ENCODE measurements at places on chromosomes 11 and 22. TPM values are rescaled to one million over a fixed set of nuclear protein-coding genes. Genes with fewer than 3 reads are reported as not detected.

- no peak for DNase-seq
- no peaks in the 10 kb centered on the region for H3K36me3 ChIP-seq
- no peaks in the 10 kb centered on the region for H3K4me1 ChIP-seq
- H3K27me3 ChIP-seq = no peaks in the 10 kb centered on the region
These were observed 1.2 kb downstream of the MS4A4E start for GRCh38 chr11:60241786-60242185.

GRCh38 chr11:110349138-110349996 is 53.0 kb upstream of the RDX start:
- H3K4me3 ChIP-seq = no peak overlapping the region
- H3K27ac ChIP-seq = no peak overlapping the region
- H3K36me3 ChIP-seq = no peaks in the 10 kb centered on the region
- H3K27me3 ChIP-seq = no peaks in the 10 kb centered on the region

- no peak overlapping the region for H3K27ac ChIP-seq
- no peaks in the 10 kb centered on the region for H3K36me3 ChIP-seq
- no peak overlapping the region for H3K4me3 ChIP-seq
- DNase-seq = no peak
These were observed 20.2 kb downstream of the LIF start for GRCh38 chr22:30226192-30226832.

DNA sequence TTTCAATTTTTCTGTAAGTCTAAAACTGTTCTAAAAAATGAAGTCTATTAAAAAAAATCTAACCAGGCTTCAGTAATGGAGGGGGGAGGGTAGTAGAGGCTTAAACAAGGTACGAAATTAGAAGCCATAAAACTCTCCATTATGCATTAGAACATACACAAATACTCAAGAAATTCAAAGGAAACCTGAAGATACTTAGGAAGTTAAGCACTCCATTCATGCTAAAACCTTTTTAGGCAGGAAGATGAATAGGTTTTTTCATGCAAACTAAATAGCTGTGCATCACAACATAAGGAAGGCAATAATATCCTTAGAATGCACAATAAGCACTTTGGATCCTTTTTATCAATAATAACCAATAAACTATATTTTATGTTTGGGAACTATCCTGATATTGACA is 2.4 kb downstream of the RAB6A start:
- H3K36me3 ChIP-seq = no peaks in the 10 kb centered on the region
- no peaks in the 10 kb centered on the region for H3K27me3 ChIP-seq
- H3K4me3 ChIP-seq = peak overlapping the region; percentile 95
- peaks cover 12% of the 10 kb centered on the region for H3K4me1 ChIP-seq
- no peak overlapping the region for H3K27ac ChIP-seq

DNA sequence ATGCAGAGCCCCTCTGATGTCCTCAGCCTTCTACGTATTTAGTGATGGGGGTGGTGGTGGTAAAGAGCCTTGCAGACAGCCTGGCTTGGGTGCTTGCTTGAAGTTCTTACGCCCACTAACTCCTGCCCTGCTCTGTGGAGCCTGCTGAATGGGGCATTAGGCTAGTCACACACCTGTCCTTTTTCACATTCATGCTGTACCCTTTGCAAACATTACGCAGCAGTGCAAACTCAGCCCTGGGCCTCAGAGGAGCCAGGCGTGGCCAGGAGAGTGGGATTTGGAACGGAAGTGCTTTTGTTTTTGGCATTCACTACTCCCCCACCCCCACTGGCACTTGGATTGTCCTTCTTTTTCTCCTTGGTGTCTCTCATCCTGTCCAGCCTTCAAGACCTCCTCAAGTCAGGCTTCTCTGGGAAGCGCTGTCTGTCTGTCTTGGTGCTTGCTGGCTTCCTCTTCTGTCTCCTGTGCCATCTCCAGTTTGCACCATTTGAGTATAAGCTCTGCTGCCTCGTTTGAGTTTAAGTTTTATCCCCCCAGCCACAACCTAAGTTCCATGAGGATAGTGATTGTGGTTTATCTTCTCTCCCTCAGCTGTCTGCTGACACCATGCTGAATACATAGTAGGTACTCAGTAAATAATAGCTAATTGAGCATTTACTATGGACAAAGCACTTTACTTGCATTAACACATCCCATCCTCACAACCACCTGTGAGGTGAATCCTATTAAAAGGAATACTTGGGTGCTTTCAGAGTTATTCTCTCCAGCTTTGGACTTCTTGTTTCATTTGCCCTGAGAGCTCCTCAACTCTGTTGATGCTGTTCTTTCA is 26.7 kb downstream of the ZBTB16 start:
- no peaks in the 10 kb centered on the region for H3K36me3 ChIP-seq
- H3K27ac ChIP-seq = no peak overlapping the region
- DNase-seq = no peak

- no peaks in the 10 kb centered on the region for H3K36me3 ChIP-seq
- no peak overlapping the region for H3K27ac ChIP-seq
- H3K4me1 ChIP-seq = peaks cover 13% of the 10 kb centered on the region
- peak; percentile 55 for DNase-seq
- no peak overlapping the region for H3K4me3 ChIP-seq
These were observed 57.6 kb downstream of the NRXN2 start for GRCh38 chr11:64665411-64665821.

- no peaks in the 10 kb centered on the region for H3K4me1 ChIP-seq
- H3K27me3 ChIP-seq = no peaks in the 10 kb centered on the region
- DNase-seq = no peak
These were observed 378.4 kb upstream of the CHORDC1 start for GRCh38 chr11:90601261-90601660.

GRCh38 chr22:47382164-47382890 is 619.9 kb downstream of the TBC1D22A start:
- peak; percentile 54 for DNase-seq
- no peak overlapping the region for H3K4me3 ChIP-seq
- no peaks in the 10 kb centered on the region for H3K36me3 ChIP-seq
- H3K27ac ChIP-seq = no peak overlapping the region

DNA sequence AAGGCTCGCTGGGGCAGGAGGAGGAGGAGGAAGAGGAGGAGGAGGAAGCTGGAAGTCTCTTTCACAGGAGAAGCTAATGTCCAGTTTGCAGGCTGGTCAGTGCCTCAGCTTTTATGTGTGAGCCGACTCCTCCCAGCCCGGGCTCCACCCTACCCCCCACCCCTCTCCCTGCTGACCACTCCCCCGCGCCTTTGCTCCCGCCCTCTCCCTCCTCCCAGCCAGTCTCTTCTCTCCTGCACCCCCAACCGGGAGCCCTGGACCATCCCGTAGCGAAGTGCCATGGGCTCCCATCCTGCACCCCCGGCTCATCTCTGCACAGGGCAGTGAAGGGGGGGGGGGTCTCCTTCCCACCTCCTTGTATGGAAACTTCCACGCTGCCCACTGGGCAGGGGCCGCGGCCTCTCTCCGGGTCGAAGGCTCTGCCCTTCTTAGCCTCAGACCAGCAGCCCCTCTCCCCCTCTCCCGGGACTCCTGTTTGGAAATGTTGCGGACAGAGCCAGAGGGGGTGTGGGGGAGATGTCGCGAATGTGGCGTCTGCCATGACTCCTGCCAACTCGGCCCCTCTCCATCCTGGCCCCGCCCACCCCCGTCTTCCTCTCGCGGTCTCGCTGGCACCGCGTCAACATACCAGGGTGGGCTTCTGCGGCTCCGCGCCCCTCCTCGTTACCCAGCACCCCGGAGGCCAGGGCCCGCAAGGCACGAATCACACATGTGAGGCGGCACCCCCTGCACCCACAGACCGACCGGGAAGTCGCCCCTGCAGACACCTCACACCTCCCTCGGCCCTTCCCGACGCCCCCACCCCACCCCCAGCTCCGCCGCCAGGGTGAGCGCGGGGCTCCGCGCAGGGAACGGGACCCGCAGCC is 1.8 kb downstream of the IGF2 start:
- peaks cover 61% of the 10 kb centered on the region for H3K27me3 ChIP-seq
- no peak overlapping the region for H3K27ac ChIP-seq
- peak; percentile 99 for DNase-seq
- peak overlapping the region; percentile 33 for H3K4me3 ChIP-seq
- peaks cover 4% of the 10 kb centered on the region for H3K4me1 ChIP-seq

DNA sequence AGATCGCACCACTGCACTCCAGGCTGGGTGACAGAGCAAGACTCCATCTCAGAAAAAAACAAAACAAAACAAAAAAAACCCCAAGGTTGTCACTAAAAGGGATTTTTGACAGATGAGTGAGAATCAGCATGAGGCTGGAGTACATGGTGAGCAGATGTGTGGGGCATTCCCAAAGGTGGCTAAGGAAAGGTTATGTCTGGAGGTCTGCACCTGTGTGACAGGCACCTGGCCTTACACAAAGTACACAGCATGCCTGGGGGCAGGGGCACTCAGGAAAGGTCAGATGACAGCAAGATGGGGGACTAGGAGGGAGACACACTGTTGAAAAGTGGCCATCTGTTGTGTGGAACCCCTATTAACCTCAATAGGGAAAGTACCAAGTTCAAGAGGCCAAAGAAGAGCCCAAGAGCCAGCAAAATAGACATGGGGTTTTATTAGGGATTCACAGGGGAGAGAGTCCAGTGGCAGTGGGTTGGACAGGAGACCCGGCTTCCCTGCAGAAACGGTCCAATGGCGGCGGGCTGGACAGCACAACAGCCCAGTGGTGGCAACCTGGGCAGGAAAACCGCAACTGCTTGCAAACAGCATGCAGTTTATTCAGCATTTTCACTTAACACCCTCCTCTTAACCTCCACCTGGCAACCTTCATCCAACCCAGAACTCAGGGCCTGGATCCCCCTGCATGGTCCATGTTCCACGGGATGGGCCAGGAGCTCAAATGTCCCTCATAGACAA is 101.1 kb downstream of the MICAL2 start:
- no peak for DNase-seq
- no peaks in the 10 kb centered on the region for H3K27me3 ChIP-seq
- H3K4me1 ChIP-seq = peaks cover 51% of the 10 kb centered on the region
- peaks cover 93% of the 10 kb centered on the region for H3K36me3 ChIP-seq
- no peak overlapping the region for H3K4me3 ChIP-seq

DNA sequence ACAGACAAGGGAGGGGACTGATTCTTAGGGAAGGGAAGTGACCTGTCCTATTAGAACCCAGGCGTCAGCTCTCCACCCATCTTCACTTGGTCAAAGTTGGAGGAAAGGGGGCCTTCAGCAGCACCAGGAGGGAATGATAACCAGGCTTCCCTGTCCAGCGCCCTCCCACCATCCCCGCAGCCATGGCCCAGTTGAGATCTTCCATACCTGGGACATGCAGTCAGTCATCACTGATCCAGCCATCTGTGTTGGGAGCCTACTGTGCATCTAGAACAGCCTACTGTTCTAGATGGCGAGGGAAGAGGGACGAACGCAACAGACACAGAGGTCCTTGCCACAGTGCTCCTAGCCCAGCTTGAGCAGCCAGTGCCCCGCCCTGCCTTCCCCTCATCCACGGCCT is 40.6 kb downstream of the PDGFB start:
- no peaks in the 10 kb centered on the region for H3K27me3 ChIP-seq
- H3K27ac ChIP-seq = no peak overlapping the region
- H3K36me3 ChIP-seq = no peaks in the 10 kb centered on the region
- H3K4me3 ChIP-seq = no peak overlapping the region

GRCh38 chr11:2272228-2272945 is 2.0 kb upstream of the ASCL2 start:
- DNase-seq = peak; percentile 78
- no peak overlapping the region for H3K27ac ChIP-seq
- no peak overlapping the region for H3K4me3 ChIP-seq
- no peaks in the 10 kb centered on the region for H3K36me3 ChIP-seq
- peaks cover 46% of the 10 kb centered on the region for H3K27me3 ChIP-seq

DNA sequence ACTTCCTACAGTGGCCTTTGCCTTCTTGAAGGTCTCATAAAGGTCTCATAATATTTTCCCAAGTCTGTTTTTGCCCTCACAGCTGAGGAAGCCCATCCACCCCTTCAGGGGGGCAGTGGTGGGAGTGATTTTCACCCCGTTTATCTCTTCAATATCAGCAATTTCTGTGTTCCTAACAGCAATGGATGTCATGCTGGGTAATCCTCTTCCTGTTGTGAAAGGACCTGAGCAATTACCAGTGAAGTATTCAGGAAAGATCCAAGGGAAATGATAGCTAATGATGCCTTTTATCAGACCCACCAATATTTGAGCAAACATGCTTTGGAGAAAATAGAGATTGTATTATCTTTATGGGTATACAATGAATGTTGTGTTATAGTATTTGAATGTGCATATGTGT is 226.9 kb downstream of the INSC start:
- no peaks in the 10 kb centered on the region for H3K4me1 ChIP-seq
- H3K36me3 ChIP-seq = no peaks in the 10 kb centered on the region
- no peak for DNase-seq
- no peaks in the 10 kb centered on the region for H3K27me3 ChIP-seq
- H3K4me3 ChIP-seq = no peak overlapping the region
- no peak overlapping the region for H3K27ac ChIP-seq

DNA sequence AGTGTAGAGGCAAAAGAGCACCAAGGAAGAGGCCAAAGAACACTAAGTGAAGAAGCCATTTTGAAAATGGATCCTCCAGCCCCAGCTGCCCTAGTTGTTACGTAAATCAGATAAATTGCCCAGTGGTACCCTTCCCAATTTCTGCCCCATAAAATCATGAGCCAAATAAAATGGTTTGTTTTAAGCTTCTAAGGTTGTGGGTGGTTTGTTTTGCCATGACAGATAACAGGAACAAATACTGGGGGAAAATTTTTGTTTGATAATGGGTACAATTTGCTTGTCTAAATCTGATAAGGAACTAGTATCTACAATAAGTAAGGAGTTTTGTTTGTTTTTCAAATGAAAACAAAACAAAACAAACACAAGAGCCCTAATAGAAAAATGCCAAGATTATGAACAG is 30.6 kb upstream of the HSD17B12 start:
- H3K27ac ChIP-seq = no peak overlapping the region
- no peak for DNase-seq
- H3K4me1 ChIP-seq = peaks cover 5% of the 10 kb centered on the region

GRCh38 chr22:24407884-24408283 is 19.5 kb upstream of the ADORA2A start:
- H3K36me3 ChIP-seq = peaks cover 38% of the 10 kb centered on the region
- no peaks in the 10 kb centered on the region for H3K27me3 ChIP-seq
- DNase-seq = peak; percentile 35
- H3K4me1 ChIP-seq = peaks cover 3% of the 10 kb centered on the region

DNA sequence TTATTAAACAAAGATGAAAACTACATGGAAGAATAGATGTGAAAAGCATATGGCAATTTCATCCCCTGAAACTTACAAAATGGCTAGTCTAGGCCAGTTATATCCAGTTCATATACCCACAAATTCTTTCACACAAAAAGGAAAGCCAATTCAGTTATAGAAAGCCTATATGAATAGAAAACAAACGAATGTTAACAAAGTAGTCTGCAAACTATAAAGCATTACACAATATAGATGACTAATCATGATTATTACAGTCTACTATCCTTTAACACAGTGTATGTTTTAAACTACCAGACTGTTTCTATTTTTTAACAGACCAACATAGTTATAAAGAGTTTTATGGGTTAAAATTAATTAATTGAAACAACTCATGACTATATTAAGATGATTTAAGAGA is 12.1 kb downstream of the DCUN1D5 start:
- no peak overlapping the region for H3K4me3 ChIP-seq
- peak; percentile 75 for DNase-seq
- H3K4me1 ChIP-seq = no peaks in the 10 kb centered on the region
- no peaks in the 10 kb centered on the region for H3K27me3 ChIP-seq

The TPCN2 gene
- 17.4 TPM for total RNA-seq

The KRTAP5-8 gene
- total RNA-seq = 0.36 TPM

The ST14 gene
- under 0.01 TPM for total RNA-seq

The INS gene
- total RNA-seq = not detected

The SLC22A25 gene
- not detected for total RNA-seq

The IL10RA gene
- total RNA-seq = not detected

The SCGB1A1 gene
- total RNA-seq = not detected

The BACE1 gene
- total RNA-seq = 45.6 TPM

The TCF20 gene
- total RNA-seq = 35.1 TPM

The PLEKHB1 gene
- 0.36 TPM for total RNA-seq

The SEPTIN3 gene
- total RNA-seq = 0.29 TPM

Data from osteoblast (primary cell).